Spleen (tissue), 13 donors: ENCODE measurements at places on chromosomes 1 and 21. TPM values are rescaled to one million over a fixed set of nuclear protein-coding genes. Genes with fewer than 3 reads are reported as not detected.

Gene MIXL1
- total RNA-seq = 1.1 TPM

DNA sequence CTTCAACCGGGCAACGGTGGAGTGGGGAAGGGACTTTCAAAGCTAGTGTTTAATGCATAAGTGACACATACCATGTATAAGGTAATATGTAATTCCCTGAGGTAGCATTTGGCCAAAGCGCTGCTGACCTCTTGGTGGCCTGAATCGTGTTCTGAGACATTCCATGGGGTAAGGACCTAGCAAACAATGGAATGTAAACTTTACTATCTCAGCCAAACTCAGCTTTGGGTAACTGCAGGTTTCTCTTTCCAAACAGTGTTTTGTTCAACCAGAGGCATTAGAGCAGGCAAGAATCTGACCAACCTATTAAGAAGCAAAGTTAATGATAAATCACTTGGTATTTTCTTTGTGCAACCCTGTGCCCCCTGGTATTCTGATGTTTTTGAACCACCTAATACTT is 22.0 kb downstream of the TGFB2 start:
- DNase-seq = no peak

- no peak for DNase-seq
Observed at GRCh38 chr1:240128366-240128765, 36.7 kb downstream of the FMN2 start.

GRCh38 chr1:62294261-62294660 is 25.0 kb downstream of the KANK4 start:
- DNase-seq = no peak

DNA sequence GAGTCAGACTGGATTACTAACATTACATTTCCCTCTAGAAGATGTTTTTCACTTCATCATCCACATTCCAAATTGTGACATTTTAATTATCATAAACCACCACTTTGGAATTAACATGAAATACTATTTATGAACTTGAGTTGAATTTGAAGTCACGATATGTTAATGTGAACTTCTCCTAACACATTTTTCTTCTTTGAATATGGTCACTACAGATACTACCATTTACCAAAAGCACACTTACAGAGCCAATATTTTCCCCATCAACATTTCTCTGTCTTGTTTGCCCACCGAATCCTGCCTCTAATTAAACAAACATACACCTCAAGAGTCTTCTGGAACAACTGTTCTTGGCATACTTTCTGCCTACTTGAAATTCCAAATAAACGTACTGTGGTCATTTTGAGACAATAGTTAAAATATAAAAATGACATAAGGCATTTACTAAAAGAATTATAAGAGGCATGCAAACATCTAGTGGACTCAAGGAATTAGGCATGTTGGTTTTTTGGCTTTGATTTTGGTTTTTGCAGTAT is 177.4 kb downstream of the AKT3 start:
- DNase-seq = no peak
